ENCODE measurements at places on chromosomes 2 and 18. TPM values are rescaled to one million over a fixed set of nuclear protein-coding genes. Genes with fewer than 3 reads are reported as not detected.

- DNase-seq, result no peak
These were observed 34.1 kb upstream of the ZDBF2 start for GRCh38 chr2:206240327-206240726.

CYP27C1 gene
- 0.05 TPM for total RNA-seq

- DNase-seq, result no peak
These were observed 227.0 kb upstream of the SMAD7 start for GRCh38 chr18:49177812-49178211.

SLC4A1AP gene
- total RNA-seq, result 27.1 TPM

DNA sequence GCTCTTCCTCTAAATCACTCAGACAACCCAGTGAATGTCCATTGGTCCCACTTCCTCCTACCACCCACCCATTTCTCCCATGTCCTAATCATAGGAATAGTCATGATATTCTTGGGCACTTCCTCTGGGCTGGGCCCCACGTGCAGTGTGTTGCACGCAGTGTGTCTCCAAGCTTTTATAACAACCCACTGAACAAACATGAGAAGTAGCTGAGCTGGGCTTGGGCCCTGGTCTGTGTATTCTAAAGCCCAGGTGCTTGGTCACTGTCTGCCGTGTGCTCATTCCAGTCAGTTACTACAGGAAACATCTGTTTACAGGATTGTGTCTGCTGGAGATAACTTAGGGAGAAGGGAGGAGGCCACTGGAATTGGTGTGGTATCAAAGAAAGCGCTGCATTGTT lies 64.2 kb upstream of the THOC1 start:
- no peak for DNase-seq

DNA sequence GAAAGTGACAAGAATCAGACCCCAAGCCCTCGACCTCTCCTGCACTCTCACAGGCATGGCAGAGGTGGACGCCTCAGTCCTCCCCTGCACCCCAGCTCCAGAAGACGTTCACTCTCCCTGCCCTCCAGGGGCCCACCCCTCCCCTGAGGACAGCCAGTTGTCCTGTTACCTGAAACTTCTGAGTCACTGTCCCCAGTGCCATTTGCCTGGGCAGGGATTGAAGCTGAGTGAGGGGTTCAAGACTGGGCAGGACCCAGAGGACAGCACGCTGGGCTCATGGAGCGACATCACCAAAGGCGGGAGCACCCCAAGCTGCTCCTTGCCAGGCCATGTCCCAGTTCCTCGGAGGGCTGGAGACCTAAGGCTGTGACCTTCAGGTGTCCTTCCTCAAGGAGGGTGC lies 34.2 kb upstream of the COL6A3 start:
- no peak for DNase-seq

Data from thymus (tissue), 14 donors.